Activated CD4-positive, alpha-beta T cell treated with anti-CD3 and anti-CD28 coated beads for 24 hours (primary cell): ENCODE measurements at places on chromosomes 4 and X.
A peak's percentile ranks its signal among the peaks of the same experiment; 100 is the strongest.

DNA sequence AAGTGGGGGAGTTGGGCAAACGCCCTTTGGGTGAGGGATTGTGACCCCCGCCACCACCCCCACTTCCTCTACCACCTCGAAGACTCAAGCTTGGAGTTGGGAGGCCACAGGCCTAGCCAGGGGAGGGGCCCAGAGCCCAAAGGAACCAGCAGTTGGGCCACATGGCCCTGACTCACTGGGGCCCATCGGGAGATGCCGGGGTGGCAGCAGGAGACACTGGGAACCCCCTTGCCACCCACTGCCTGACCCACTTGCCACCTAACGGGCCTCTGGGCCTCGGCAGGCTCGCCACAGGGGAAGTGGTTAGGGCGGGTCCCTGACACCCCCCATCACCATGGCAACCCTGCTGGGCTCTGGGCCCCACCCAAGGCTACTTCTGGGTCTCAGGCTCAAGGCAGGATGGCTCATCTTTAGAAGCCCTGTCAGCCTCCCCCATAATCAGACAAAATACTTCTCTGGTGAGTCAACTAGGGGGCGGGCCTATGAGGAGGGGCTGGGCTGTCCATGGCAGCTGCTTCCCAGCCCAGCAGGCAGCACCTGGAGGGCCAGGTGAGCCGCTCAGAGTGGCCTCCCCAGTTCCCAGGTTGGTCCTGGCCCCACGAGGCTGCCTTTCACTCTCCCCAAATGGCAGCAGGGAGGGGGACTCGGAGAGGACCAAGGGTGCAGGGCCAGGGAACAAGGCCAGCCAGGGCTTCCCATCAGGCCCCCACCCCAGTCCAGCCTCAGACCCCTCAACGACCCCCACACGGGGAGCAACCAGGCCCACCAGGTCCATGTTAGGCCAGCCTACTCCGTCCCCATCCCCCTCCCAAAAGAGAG lies 5.6 kb downstream of the FLNA start:
- DNase-seq: peak; percentile 83

DNA sequence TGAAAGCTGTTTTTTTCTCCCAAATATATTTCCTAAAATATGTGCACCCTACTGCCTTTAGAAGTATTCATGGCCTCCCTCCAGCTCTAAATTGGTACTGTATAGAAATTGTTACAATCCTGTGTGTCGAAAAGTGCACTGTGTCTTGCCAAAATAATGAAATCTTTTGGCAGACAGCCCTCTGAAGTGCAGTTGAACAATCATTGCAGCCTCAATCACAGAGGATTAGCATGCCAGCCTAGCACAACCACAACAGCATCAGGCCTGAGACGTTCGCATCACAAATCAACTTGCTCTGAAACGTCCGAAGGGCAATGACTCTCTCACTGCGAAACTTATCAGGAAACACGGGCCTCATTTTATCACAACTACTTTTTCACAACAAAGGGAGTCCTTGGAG lies 99.0 kb downstream of the ANOS1 start:
- no peak for DNase-seq

DNA sequence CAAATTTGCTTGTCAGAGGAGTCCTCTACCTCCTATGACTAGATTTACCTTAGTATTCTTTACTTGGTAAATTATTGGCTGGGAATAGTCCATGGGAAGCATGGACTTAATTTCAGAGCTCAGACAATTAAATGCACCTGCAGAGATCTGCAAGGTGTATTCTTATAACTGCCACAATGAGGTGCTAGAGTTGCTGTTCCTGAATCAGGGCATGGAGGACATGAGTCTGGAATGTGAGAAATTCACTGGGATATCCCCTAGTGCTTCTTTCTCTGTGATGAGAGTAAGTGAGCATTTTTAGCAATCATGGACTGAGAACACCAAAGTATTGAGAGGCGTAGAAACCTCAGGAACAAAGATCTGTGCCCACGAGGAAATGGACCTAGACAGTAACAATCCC lies 32.9 kb upstream of the GRID2 start:
- no peak for DNase-seq

DNA sequence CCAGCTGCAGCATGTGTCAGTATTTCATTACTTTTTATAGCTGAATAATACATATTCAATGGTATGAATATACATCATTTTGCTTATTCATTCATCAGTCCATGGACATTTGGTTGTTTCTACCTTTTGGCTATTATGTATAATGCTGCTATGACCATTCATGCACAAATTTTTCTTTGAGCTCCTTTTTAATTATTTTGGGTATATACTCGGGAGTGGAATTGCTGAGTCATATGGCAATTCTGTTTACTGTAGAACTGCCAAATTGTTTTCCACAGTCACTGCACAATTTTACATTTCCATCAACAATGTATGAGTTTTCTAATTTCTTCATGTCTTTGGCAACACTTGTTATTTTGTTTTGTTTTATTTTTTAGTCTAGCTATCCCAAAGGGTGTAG lies 405.9 kb upstream of the PITX2 start:
- DNase-seq: no peak

- no peak for DNase-seq
These were observed 9.6 kb upstream of the PPP3CA start for GRCh38 chr4:101356928-101357327.

DNA sequence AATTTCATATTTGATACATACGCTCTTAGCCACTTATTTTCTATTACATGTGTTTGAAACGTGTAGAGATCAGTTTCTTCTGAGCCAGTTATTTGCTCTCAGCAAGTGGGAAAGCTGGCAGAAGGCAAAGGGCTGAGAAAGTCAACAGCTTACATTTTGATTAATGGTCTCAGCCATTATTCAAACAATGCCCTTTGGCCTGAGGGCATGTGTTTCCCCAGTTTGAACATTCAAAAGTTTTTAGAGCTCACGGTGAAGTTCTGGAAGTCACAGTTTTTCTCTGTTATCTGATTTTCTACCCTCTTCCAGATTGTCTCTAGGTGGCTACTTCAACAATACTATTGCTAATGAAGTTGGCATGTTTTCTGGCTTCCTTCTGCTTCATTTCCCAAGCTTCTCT lies 591.8 kb upstream of the CPEB2 start:
- no peak for DNase-seq

- no peak for DNase-seq
These were observed 64.7 kb downstream of the WFS1 start for GRCh38 chr4:6334203-6334887.

DNA sequence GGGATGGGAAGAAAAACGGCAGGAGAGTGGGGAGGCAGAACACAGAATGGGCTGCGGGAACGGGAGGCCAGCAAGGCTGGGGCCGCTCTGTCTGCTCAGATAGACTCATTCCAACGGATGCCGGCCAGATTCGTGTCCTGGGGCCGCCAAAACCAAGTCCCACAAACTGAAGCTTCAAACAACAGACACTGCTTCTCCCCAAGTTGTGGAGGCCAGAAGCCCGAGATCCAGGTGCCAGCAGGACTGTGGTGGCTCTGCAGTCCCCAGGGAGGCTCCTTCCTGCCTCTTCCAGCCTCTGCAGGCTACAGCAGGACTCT lies 100.6 kb downstream of the ADRA2C start:
- DNase-seq: no peak

- no peak for DNase-seq
These were observed 206.3 kb downstream of the SLC7A11 start for GRCh38 chr4:138035781-138036258.

GRCh38 chr4:7587433-7588405 lies 153.0 kb upstream of the PSAPL1 start:
- no peak for DNase-seq

GRCh38 chrX:16885628-16886027 lies 15.5 kb upstream of the RBBP7 start:
- no peak for DNase-seq

DNA sequence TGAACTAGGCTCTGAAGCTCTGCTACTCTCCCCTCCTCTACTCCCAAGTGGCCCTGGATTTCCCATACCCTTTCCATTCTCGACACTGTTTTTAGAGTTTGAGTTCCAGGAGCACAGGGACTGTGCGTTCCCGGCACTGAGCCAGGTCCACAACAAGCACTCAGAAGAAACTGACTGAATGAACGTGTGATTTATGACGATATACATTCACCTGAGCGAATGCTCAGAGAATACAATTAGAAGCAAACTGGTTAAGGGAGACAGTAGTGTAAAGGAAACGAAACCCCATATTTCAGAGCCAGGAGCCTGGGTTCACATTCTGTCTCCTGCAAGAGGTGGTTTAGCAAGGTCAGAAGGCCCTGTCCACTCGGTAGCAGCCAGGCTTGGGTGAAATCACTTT lies 1.4 kb upstream of the KIAA0232 start:
- no peak for DNase-seq

- DNase-seq: no peak
These were observed 165.5 kb upstream of the PSAPL1 start for GRCh38 chr4:7600247-7600646.

DNA sequence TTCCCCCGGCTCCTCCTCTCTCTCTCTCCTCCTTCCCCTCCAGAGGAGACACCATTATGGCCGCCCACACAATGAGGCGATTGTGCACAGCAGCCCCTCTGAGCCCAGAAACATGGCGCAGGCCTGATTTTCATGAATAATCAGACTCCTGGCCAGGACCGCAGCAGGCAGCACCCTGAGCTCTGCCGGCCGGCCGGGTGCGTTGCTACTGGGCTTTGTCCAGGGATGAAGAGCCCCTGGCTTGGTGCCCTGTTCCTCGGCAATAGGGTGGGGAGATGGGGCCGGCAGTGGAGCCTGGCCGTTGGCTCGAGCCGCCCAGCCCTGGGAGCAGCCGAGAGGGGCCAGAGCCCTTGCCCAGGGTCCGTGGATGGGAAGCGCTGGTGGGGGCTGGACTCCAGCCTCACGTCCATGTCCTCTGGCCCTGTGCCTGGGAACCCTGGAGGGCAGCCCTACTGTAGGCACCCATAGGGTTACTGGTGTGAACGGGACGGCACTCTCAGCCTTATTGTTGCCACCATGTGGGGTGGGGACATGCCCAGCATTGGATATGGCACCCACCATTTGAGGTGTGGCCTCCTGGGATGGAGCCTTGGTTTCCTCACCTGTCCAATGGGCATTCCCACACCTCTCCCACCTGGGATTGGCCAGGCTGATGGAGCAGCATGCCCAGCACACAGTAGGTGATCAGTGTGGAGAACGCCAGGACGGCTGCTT lies 103.0 kb downstream of the SORCS2 start:
- DNase-seq: no peak

- no peak for DNase-seq
These were observed 224.6 kb downstream of the BCOR start for GRCh38 chrX:39873117-39873516.

DNA sequence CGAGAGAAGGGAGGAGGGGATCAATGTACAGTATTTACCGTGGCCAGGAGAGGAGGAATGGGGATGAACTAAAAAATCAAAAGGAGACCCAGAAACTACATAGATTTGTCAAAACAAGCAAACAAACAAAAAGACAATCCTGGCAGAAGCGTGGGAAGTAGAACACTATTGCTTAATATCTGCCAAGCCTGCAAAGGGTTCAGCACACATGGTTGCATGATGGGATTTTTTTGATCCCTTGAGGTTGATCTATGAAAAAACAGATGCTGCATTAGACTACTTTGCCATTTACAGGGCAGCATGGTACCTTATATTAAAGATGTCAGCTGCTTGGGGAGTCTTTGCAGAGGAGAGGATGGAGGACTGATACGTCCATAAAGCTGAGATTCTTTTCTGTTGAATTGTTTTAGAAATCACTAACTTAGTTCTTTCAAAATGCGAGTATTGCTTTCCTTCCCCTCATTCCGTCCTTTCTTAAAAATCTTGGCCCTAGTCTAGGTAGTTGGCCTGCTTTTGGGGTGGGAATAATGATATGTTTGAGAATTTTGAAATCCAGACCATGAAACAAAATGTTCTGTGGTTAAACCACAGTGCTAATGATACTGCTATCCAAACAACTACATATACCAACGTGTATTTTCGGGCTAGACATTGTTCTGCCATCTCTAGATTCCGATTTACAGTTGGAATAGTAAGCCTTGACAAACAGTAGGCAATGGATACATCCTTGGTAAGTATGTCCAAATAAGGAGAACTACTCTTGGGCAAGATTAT lies 39.6 kb upstream of the TMEM150C start:
- DNase-seq: no peak

- DNase-seq: no peak
These were observed 19.7 kb downstream of the KIT start for GRCh38 chr4:54677416-54677815.

DNA sequence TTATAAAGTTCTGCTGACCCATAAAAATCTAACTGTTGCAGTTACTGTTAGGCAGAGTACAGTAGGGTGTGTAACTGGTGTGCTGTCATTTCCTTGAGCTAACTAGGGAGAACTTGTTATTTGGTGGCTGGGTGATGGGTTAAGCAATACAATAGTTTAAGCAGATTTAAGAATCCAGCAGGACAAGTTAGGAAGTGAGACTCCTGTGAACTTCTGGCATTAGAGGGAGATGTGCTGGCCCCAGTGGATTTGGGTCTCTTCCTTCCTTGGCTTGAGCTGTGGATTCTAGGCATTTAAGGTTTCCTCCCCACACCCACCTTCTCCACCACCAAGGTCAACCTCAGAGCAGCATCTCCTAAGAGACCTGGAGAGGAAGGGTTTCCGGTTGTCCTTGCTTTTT lies 70.5 kb downstream of the CLCN5 start:
- no peak for DNase-seq

GRCh38 chr4:183287309-183287659 lies 32.8 kb downstream of the CLDN22 start:
- DNase-seq: no peak

GRCh38 chrX:129649268-129650182 lies 5.2 kb downstream of the APLN start:
- DNase-seq: no peak

- DNase-seq: no peak
These were observed 26.4 kb upstream of the SEC24B start for GRCh38 chr4:109407027-109407737.

GRCh38 chrX:142312591-142312990 lies 107.5 kb upstream of the MAGEC2 start:
- no peak for DNase-seq

GRCh38 chr4:102783006-102783405 lies 22.2 kb upstream of the MANBA start:
- DNase-seq: no peak

DNA sequence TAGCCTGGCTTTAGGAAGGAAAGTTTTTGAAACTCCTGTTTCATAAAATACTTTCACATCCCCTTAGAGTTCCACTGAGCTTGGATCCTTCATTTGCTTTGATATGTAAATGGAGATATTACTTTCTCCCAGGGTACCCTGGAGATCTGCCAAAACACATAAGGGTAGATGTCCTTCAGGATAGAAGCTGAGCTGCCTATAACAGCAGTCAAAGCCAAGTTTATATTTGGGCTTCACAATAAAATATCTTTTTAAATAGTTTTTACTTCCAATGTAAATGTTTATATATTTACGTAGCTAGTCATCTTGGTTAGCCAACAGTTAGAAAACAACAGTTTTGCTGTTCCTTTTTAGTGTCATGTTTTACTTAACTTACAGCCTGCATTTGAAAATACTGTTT lies 742.3 kb upstream of the POU3F4 start:
- DNase-seq: no peak

GRCh38 chr4:140724760-140725159 lies 31.4 kb downstream of the TBC1D9 start:
- no peak for DNase-seq
